ENCODE measurements at places on chromosomes 5 and 9.

DNA sequence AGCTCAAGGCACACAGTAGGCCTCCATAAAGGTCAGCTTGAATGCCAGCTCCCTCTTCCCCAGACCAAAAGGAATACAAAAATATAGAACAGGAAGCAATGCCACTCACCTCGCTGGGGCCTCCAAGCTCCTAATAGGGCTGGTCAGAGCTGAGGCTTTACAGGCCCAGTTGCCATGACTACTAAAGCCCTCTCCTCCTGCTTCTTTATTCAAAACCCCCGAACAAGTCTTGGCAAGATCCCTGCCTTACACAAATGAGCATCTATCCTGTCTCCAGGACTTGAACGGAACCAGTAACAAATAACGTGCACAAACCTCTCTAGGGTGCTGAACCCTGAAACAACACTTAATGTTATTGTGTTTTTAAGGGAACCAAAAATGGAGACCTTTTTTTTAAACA, 136.3 kb downstream of the SIL1 start:
- no peak for DNase-seq

- peak; percentile 83 for DNase-seq
Measured at GRCh38 chr9:6759185-6759977, 1.6 kb downstream of the KDM4C start.

DNA sequence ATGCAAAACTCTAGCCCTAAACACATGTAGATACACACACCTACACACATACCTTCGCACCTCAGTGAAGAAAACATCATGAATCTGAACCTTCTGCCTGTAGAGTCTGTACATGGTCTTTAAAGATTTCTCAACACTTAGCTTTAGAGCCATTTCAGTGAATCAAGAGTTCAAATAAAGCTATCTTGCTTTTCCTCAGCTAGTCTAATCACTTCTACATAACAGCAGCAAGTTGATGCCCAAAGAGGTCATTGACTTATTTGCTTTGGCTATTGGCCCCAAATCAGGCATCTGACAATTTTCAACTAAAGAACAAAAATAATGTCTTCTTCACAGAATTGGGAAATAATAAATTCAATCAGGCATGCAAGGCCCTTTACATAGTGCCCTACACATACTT, 127.9 kb upstream of the SGCD start:
- no peak for DNase-seq

DNA sequence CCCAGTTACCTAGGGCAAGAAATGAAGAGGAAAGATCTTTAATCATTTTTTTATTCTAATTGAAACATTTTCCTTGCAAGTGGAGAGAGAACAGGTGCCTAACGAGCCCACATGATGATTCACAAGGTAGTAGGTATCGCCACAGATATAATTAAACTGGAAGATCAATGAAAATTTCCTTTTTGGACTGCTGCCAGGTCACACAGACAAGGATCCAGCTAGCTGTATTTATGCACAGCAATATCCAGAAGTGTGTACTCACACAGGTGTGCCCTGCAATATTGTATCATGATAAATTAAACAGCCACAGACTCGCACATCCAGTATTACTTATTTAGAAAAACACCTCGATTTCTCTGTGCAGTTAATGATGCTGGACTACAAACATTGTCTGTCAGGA, 294.0 kb upstream of the SMARCA2 start:
- DNase-seq, result no peak

DNA sequence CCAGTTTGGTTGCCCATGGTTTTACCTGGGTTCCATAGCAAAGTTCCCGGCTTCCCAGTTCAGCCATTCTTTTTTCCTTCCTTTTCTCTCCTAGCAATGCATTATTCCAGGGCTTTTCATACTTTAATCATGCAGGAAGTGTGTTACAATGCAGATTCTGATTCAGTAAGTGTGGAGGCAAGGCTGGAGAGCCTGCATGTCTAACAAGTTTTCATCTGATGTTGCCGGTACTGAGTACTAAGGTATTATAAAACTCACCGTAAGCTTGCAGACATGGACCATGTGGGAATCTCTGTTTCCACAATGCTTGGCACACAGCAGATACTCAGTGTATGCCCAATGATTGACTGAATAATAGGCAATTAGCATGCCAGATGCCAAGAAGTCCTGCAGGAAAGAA, 102.9 kb upstream of the SHB start:
- DNase-seq, result no peak

- no peak for DNase-seq
Measured at GRCh38 chr5:154300207-154300883, 109.8 kb downstream of the GALNT10 start.

GRCh38 chr5:123605822-123606221, 93.8 kb downstream of the CSNK1G3 start:
- peak; percentile 8 for DNase-seq

GRCh38 chr9:127762111-127762676, 16.3 kb downstream of the SH2D3C start:
- DNase-seq, result no peak

- no peak for DNase-seq
Measured at GRCh38 chr9:28915202-28915930, 1342.1 kb upstream of the C9orf72 start.

DNA sequence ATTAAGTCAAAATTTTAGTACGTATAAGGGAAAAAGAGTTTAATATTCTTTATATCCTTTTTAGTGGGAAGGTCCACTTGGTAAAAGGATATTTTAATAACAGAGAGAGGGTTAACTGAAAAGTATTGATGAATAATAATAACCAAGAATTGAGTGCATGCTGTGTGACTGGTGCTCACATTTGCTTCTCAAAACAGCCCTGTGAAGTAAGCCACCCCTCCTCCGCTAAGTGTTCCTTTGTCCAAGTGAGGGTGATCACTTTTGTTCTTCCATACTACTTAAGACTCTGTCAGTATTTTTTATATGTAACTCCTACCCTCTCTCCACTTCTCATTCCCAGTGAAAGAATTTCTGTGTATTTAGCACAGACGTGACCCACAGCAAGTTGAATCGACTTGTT, 51.5 kb downstream of the SLC44A1 start:
- DNase-seq, result no peak

- no peak for DNase-seq
Measured at GRCh38 chr9:33430942-33431341, 16.5 kb downstream of the AQP3 start.

DNA sequence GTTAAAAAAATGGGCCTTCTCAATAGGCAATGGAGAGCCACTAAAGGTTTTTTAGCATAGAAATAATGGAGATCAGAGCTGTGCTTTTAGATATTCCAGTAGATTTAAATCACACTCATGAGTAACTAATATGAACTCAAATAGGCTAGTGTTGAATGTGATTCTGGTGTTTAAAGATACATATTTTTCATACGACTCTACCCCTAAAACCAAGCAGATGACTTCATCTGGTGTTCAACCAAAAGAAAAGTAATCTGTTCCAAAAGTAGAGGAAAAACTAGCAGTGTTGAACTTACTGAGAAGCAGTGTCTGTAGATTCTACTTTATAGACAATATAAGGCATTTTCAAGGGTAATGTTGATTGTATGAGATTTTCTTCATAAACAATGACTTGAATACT, 138.1 kb downstream of the TSSK1B start:
- no peak for DNase-seq

- DNase-seq, result no peak
Measured at GRCh38 chr9:38041564-38042243, 27.3 kb downstream of the SHB start.

- DNase-seq, result no peak
Measured at GRCh38 chr9:89473762-89474469, 24.0 kb downstream of the SEMA4D start.

DNA sequence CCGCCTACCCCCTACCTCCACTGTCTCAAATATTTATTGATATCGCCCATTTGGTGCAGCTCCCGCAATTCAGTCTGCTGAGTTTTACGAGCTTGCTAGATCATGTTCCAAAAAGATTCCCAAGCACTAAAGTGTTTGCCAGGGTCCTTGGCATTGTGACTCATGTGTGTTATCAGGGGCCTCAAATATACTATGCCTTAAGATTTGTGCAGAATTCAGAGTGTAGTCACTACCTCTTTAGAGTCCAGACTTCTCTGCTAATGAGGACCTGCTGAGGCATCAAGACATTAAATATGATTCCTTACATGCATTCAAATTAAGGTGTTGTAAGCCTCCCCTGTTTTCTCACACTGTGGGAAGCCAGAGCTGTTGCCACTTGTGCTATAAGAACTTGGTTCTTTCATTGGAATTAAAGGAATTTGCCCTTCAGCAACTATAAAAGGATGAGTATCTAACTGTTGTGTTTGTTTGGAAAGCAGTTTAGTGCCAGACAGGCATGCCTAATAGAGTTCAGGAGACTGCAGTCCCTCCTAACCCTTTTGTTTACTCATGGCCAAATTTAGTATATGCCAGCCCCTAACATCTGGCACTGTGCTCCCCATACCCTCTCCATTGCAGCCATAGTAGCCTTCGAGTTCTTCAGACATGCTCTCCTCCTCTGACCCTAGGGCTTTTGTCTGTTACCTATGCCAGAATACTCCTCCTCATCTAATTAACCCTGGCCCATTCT, 316.4 kb downstream of the NR3C1 start:
- DNase-seq, result no peak

GRCh38 chr9:75033791-75034473, 5.8 kb upstream of the CARNMT1 start:
- DNase-seq, result no peak

GRCh38 chr9:37906312-37907239, 2.6 kb upstream of the SLC25A51 start:
- no peak for DNase-seq

DNA sequence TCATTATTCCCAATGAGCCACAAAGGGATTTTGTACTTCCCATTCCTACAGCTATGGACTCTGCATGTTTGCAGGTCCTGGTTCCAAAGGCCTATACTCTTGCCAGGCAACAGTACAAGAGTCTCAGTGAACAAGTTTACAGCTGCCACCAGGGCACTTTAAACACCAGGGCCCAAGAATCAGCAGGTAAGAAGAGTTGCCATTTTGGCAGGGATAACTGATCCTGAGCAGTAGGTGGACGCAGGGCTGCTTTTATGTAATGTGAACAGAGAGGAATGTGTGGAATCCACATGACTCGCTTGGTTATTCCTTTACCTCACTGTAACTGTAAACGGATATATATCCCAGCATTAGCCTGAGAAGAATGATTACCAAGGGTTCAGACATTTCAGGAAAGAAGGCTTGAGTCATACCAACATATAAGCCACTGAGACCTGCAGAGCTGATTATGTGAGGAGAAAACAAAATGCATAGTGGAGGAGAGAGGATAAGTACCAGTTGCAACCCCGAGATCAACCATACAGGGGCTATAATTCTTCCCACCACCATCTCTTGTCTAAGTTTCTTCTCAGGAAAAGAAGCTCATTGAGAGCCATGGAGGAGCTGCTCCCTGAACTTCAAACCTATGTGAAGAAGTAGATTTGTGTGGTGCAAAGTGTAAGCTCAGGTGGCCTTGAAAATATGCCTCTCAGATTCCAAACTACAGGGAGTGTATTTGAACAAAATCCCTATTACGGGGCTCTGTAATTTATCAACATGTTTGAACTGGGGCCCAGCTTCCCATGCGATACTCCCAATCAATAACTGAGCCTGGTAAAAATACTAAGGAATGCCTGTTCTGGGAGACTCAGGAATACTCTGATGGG, 24.6 kb downstream of the RAPGEF6 start:
- no peak for DNase-seq

DNA sequence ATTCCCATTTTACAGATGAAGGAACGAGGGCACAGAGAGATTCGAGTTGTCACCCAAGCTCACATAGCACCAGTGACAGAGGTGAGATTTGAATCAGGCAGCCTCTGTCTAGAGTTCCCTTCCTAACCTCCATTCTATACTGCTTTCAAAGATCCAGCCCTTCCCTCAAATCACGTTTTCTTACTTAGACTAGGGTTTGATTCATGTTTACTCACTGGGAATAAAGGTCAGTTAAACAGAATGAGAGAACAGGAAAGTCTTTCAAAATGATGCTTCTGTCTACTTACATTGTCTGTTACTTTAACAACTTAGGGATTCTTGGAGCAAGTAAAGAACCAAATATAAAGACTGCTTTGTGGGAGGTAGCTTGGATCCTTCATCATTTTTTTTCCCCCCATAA, 40.0 kb downstream of the ZFAND5 start:
- DNase-seq, result no peak

- DNase-seq, result no peak
Measured at GRCh38 chr9:138049085-138049778, 171.7 kb downstream of the CACNA1B start.

DNA sequence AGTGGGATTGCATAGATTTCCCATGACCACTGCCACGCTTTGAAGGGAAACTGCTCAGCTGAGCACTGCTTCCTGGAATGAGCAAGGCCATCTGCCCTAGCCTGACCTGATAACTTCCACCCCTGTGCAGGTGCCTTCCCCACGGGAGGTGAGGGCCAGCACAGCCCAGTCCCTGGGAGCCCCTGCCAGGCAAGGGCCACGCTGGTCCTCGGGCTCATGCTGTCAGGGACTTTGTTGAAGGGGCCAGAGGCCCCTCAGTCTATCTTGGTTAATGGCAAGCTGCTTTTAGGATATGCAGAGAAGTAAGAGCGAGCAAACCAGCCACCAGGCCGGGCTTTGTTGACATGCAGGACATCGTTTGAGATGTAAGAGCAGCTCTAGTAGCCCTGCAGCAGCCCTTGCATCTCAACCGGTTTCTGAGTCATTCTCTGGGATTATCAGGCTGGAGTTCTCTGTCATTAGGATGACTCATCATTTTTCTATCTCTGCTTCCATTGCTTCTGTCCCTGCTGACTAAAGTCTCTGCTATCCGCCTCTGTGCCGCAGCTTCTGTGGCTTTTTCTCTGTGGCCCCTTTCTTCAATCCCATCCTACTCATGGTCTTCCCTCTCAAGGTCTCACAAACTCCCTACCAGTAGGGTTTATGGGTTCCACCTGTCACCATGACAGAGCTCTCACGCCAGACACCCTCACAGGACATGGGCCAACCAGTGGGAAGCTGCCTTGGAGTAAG, 30.6 kb upstream of the IQGAP2 start:
- DNase-seq, result no peak

DNA sequence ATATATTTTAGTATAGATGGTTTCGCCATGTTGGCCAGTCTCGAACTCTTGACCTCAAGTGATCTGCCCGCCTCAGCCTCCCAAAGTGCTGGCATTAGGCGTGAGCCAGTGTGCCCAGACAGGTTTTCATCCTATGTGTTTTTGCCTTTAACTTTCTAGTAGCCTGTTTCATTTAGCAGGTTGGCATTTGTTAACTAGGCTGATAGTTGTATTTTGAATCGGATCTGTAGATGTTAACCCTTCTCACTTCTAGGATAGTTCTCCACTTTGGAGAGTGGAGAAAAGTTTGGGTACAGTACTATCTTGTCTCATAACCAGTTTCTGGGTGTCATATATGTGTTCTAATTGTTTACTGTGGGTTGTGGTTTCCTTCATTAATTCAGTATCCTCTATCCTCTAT, 7.3 kb upstream of the FGF18 start:
- DNase-seq, result no peak

DNA sequence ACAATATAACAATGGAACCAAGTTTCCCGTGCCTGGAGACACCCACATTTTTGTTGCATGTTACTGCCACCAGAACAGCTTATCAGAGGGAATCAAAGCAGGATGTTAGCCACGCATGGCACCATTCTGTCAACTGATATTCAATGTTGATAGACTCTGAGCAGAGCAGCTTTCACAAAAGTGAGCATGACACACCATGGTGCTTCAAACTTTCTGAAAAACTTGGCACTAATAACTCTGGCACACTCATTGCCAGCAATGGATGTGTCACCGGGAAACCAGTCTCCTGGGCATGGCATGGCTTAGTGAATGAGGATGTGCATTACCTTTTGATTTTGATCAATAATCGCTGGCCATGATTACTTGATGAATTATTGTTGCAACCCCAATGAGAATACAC, 19.7 kb downstream of the NIPSNAP3B start:
- no peak for DNase-seq

- DNase-seq, result no peak
Measured at GRCh38 chr5:148839960-148840359, 13.5 kb downstream of the ADRB2 start.

GRCh38 chr5:40780199-40780598, 18.0 kb downstream of the PRKAA1 start:
- no peak for DNase-seq
